ENCODE measurements at places on chromosomes 4 and X. TPM values are rescaled to one million over a fixed set of nuclear protein-coding genes. Genes with fewer than 3 reads are reported as not detected.

BEND2 gene
- 10.2 TPM for total RNA-seq

GRCh38 chrX:3006495-3006894, at the start of gene ARSH:
Gene ARSH, plus strand, starts transcription at chrX:3006546. Its CDS starts 67 bp downstream, at chrX:3006613.
- H3K4me1 ChIP-seq = no peaks in the 10 kb centered on the region
- no peak within 1 kb of the TSS for H3K27ac ChIP-seq
- H3K36me3 ChIP-seq = no peaks in the 10 kb centered on the region
- no peak for DNase-seq

GRCh38 chr4:4864443-4864939, 5.0 kb downstream of the MSX1 start:
- no peak overlapping the region for H3K4me3 ChIP-seq
- H3K36me3 ChIP-seq = no peaks in the 10 kb centered on the region
- no peaks in the 10 kb centered on the region for H3K27me3 ChIP-seq
- H3K4me1 ChIP-seq = peaks cover 11% of the 10 kb centered on the region
- DNase-seq = no peak

DNA sequence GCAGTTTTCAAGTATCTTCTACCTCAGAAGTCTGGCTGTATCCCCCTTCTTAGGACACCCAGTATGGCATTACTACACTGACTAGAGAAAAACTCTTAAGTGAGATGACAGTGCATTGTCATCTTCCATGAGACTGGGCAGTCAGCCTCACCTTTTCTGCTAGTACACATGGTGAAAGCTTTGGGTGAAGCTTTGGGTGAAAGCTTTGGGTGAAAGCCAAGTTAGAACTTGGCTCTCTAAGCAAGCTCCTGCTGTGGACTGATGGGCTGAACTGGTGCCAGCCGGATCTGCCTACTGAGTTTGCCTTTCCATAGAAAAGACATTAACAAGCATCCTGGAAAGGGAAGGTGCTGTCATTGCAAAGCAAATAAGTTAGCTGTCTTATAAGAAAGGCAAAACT, 8.8 kb downstream of the EPHA5 start:
- no peaks in the 10 kb centered on the region for H3K4me1 ChIP-seq
- no peaks in the 10 kb centered on the region for H3K36me3 ChIP-seq
- no peak overlapping the region for H3K4me3 ChIP-seq
- no peak overlapping the region for H3K27ac ChIP-seq
- no peak for DNase-seq

GRCh38 chrX:22247169-22247568, 25.5 kb upstream of the CBLL2 start:
- H3K27ac ChIP-seq = no peak overlapping the region
- DNase-seq = no peak
- H3K4me3 ChIP-seq = no peak overlapping the region
- no peaks in the 10 kb centered on the region for H3K27me3 ChIP-seq

Measured in testis (tissue), 5 donors.